ENCODE measurements at places on chromosomes 4 and X.

GRCh38 chr4:142435599-142436235 lies 410.4 kb downstream of the INPP4B start:
- peak; percentile 56 for DNase-seq

DNA sequence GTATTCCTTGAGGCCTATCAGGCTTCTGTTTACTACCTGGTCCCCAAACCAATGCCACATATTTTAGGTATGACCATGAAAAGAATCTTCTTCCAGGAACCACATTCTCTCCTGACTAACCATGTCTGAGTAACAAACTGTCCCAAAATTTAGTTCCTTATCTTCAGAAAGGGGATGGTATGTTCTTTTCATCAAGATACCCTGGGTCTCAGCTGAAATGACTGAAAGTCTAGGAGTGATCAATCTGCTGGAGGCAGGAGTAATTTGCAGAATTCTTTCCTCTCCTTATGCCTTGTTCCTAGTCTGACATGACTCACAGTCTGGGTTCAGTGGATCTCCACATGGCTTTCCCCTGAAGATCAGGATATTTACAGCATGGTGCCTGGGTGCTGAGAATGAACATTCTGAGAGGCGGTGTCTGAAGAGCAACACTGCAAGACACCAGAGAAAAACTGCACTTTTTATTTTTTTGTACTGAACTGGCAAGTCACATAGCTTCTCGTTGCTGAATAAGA lies 665.5 kb downstream of the TLL1 start:
- no peak for DNase-seq

- DNase-seq: no peak
These were observed 39.6 kb downstream of the DDX60L start for GRCh38 chr4:168440442-168441264.

GRCh38 chr4:184846531-184846930 lies 20.8 kb upstream of the ACSL1 start:
- DNase-seq: no peak

DNA sequence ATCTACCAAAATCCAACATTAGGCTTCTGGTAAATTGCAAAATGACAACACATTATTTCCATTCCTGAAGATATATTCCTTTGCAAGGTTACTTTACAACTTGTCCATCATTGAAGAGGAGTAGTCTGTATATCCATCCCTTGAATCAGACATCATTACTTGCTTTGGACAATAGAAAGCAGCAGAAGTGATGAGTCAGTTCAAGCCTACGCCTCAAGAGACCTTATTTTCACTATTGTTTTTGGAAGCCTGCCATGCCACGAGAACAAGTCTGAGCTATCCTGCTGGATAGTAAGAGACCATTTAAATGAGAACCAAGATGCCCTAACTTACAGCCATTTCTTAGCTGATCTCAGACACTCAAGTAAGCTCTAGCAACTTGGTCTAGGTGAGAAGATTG lies 246.0 kb upstream of the HHIP start:
- no peak for DNase-seq

GRCh38 chr4:40848251-40848650 lies 98.5 kb downstream of the NSUN7 start:
- DNase-seq: no peak

DNA sequence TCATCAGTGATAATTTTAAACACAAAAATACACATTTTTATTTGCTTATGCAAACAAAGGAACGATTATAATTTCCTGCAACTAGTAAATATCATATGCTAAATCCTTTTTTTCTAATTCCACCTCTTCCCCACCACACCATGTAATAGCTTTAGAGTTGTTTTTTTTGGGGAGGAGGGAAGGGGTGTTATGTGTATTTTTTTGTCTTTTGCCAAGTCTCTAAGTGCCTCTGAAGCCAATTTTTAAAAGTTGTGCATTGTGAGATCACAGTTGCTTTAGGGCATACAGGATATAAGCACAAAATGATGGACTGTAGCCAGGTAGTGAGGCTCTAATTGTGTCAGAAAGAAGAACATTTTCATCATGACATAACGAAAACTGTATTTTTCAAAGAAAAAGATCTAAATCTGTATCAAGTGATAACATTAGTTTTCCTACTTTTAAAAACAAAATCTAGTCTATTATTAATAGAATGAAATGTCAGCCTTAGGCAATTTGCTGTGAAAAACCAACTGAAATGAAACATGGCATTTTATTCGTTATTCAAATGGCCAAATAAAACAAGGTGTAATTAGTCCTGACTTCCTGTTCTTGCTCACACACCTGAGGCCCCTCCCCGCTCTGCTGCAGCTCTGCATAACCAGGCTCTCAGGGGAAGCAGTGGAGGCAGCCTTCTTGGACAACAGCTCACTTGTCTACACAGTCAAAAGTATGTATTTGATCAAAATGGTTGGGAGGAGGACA lies 157.4 kb downstream of the PALLD start:
- no peak for DNase-seq

- DNase-seq: no peak
These were observed 9.5 kb downstream of the OGT start for GRCh38 chrX:71542411-71542810.

- no peak for DNase-seq
These were observed 132.5 kb upstream of the FMR1 start for GRCh38 chrX:147779173-147779572.

Data from SK-N-DZ (cell line).